Activated naive CD4-positive, alpha-beta T cell (primary cell): ENCODE measurements at places on chromosomes 7 and 10.

- DNase-seq: no peak
Observed at GRCh38 chr7:90094030-90094429, 60.2 kb upstream of the STEAP1 start.

GRCh38 chr7:16889851-16890415 is 8.2 kb upstream of the AGR3 start:
- no peak for DNase-seq

GRCh38 chr10:78065611-78066010 is 31.9 kb downstream of the RPS24 start:
- DNase-seq: no peak

DNA sequence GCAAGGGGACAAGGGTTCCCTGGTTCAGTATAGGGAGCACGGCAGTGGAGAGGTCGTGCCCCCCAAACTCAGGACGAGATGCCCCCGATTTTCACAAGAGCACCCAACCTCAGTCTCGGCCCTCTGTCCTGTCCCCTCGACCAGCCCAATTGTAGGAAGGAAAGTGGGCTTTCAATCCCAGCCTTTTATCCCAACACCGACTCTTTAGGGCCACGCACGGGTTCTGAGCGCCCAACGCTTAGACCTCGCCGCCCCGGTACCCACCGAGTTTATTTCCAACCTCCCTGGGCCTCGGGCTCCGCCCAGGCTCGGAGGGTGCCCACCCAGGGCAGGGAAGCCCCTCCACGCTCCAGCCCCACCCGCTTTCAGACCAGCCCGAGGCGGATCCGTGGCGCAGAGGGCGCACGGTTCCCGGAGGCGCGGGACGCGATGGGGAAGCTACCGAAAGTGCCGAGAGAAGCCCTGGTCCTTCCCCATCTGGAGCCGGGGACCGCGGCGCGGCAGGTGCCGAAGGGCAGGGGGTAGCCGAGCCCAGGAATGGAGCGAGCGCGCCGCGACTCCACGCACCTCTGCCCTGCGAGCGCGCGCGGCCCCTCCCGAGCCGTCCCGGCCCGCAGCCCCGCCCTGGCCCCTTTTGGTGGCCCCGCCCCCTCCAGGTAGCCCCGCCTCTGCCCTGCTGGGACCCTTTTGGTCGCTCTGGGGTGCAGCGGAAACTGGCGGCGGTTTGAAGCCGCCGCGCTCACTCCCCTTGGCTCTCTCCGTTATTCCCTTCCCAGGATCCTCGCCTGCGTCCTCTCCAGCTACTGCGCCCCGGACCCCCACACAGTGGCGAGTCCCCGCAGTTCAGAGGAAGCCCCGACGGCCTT is 20.4 kb downstream of the GRID2IP start:
- DNase-seq: no peak

GRCh38 chr7:467856-468545 is 51.6 kb downstream of the PDGFA start:
- no peak for DNase-seq

- no peak for DNase-seq
Observed at GRCh38 chr10:59830601-59831259, 75.6 kb downstream of the CCDC6 start.

DNA sequence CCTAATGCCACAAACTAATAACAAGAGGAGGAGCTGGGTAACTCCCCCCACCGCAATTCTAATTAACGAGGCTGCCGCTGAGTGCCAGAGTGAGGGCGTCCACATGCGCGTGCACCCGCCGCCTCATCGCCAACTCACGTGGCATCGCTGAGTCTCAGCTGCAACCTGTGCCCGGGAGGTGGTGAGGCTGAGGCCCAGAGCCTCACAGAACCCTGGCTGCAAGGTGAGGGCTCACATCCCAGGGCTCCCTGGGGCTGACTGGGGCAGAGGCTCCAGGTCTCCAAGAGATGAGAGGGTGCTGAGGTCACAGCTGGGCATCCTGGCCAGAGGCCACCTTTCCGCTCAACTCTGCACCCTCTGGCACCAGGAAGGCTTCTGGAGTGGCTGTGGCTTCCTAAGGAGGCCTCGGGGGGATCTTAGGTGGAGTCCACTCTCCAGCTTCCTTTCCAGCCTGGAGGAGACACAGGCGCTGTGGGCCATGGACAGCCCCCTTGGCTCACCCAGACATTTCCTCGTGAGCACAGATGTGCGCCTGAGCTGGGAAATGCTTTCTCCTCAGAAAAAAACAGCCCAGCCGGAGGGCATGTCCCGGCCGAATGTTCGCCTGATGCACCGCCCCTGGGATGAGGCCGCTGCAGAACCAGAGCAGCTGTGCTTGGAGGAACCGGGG is 242.6 kb downstream of the MAD1L1 start:
- no peak for DNase-seq

DNA sequence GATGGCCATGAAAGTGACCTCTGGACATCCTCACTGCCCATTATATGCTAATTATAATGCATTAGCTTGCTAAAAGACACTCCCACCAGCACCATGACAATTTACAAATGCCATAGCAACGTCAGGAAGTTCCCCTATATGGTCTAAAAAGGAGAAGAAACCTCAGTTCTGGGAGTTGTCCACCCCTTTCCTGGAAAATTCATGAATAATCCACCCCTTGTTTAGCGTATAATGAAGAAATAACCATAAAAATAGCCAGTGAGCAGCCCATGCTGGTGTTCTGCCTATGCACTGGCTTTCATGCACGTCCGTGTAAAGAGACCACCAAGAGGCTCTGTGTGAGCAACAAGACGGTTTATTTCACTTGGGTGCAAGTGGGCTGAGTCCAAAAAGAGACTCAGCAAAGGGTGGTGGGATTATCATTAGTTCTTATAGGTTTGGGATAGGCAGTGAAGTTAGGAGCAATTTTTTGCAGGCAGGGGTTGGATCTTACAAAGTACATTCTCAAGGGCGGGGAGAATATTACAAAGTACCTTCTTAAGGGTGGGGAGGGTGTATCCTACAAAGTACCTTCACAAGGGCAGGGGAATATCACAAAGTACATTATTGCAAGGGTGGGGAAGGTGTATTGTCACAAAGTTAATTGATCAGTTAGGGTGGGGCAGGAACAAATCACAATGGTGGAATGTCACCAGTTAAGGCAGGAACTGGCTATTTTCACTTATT is 45.6 kb downstream of the LBX1 start:
- DNase-seq: no peak

GRCh38 chr7:2627258-2628129 is 4.3 kb upstream of the TTYH3 start:
- DNase-seq: no peak

GRCh38 chr7:40536421-40536820 is 401.6 kb downstream of the SUGCT start:
- no peak for DNase-seq

- DNase-seq: no peak
Observed at GRCh38 chr7:39528849-39529248, 37.4 kb upstream of the YAE1 start.

DNA sequence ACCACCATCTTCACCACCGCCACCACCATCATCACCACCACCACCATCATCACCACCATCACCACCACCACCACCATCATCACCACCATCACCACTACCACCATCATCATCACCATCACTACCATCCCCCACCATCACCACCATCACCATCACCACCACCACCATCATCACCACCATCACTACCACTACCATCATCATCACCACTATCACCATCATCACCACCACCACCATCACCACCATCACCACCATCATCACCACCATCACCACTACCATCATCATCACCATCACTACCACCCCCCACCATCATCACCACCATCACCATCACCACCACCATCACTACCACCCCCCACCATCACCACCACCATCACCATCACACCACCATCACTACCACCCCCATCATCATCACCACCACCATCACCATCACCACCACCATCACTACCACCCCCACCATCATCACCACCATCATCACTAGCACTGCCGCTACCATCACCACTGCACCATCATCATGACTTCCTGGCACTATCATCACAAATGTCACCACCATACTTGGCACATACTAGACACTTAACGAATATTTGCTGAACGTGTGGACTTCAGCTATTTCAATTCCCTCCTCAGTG is 25.3 kb upstream of the FZD8 start:
- DNase-seq: no peak

DNA sequence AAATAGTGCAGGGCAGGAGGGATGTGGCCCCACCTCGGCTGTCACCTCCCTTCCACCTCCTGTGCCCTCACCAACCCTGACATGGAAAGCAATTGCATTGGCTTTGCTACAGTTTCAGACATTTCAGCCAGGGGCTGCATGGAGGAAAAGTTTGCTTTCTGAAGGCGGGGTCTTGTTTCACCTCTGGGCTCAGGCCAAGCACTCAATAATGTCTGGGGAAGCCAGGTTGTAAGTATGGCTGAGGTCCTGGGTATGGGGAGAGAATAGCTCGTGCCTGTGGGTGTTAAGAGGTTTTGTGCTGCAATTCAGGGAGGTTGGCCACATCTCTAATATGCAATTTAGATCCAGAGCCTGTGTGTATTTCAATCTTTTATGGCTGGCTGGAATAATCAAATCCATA is 238.4 kb upstream of the MKI67 start:
- no peak for DNase-seq

DNA sequence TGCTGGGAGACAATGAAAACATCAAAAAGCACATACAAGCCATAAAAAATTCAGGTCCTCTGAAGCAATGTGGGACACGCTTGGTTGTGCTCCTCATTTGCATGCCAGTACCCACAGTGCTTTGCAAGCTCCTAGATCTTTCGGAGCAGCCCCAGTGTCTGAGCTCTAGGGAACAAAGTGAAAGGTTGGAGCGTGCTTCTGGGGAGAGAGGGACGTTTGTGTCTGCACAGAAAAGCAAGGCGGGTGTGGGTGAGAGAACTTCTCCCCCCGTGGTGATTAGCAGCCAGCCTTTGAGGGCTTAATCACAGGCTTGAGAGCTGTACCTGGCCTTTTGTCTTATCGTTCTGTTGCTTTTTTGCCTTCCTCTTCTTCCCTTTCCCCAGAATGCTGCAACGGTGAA is 76.7 kb upstream of the HABP2 start:
- no peak for DNase-seq

- DNase-seq: no peak
Observed at GRCh38 chr10:117217196-117217761, 20.0 kb downstream of the KCNK18 start.

DNA sequence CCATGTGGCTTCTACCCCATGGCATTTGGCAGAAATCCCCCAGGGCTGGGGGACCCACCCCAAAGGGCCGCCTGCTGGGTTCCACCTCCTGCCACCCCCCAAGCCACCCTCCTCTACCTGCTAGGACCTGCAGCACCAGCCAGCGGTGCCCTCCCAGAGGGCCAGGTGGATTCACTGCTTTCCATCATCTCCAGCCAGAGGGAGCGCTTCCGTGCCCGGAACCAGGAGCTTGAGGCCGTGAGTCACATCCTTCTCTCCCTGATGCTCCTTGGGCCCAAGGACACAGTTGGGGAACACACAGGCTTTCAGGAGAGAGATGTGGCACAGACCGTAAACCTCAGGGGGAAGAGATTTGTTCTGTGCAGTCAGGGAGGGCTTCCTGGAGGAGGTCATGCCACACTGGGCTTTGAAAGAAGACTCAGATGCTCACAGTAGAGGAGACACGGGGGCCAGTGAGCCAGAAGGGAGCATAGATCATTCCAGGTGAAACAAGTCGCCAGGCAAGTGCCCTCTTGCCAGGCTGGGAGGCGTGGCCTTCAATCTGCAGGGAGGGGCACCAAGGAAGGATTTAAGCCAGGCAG is 11.5 kb upstream of the SH2B2 start:
- DNase-seq: no peak

GRCh38 chr10:29328983-29329382 is 40.1 kb downstream of the LYZL1 start:
- DNase-seq: no peak

GRCh38 chr10:44016589-44017482 is 368.1 kb downstream of the CXCL12 start:
- no peak for DNase-seq

GRCh38 chr7:30433082-30433481 is 45.5 kb downstream of the NOD1 start:
- no peak for DNase-seq

DNA sequence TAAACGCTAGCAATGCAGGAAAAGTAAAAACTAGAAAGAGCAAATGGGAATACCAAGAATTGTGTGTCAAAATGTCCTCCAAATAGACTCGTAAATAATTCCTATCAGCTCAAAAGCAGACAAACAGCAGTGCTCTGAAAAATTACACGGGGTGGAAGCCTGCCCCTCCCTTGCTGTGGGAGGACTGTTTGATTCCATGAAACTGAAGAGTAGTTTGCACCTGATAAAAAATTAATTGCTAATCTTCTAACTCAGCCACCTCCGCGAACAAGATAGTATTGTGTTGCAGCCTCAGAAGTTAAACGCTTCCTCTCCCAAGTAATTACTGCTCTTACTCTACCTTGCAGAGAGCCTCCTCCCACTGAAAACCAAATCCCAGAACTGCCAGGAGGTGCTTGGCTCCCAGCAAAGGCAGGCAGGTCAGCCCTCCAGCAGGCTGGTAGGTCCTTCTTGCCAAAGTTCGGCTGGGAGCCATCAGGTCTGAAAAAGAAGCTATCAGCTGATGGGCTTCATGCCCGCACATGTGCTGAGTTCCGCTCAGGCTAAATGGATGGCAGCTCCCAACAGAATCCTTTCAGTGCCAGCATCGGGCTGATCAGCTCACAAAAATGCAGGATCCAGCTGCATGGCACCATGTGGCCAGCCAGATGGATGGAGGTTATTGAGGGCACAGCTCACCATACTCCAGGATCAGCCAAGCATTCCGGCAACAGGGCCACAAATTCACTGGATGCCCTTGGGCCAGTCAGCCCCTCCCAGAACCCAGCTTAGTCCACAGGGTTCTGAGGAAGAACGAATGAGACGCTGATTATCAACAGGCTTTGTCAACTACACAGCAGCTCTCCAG is 37.1 kb downstream of the MAD1L1 start:
- DNase-seq: no peak

DNA sequence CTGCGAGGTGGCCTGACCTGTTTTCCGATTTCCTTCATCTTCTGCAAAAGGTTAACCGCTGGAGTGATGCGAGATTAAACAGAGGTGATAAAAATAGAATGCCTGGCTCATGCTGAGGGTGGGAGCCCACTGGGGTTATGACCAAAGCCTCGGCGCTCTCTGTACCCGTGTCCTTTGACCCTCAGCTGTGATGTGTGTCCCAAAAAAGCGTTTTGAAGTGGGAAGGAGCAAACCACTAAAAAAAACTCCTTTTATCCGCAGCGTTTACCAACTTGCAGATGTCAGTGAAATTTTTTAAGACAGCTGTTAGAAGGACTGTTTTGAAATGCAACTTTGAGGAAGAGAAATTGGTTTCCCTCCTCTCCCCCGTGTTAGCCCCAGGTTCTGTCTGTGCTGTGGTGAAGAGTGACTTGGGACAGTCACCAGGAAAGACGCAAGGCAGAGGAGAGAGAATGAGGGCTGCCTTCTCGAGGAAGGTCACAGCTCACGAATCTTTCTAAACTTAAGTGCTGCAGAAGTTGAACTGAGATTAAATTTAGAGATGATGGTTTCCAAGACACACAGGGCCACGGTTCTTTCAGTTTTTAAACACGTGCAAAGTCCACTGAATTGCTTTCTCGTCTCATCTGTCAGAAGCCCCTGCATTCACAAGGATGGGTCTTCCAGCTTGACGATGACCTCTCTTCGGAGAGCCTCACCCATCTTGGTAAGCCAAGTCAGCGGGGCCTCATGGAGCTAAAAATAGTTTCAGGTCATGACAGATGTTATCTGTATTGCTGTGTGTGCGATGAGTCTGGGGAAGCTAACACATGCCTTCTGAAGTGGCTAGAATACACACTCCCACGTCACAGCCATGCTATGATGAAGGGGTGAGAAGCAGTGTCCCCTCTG is 27.6 kb downstream of the AMZ1 start:
- DNase-seq: no peak
